ENCODE measurements at places on chromosomes 12 and 14.

GRCh38 chr12:123621101-123621500, 12.4 kb downstream of the EIF2B1 start:
- no peak for DNase-seq

DNA sequence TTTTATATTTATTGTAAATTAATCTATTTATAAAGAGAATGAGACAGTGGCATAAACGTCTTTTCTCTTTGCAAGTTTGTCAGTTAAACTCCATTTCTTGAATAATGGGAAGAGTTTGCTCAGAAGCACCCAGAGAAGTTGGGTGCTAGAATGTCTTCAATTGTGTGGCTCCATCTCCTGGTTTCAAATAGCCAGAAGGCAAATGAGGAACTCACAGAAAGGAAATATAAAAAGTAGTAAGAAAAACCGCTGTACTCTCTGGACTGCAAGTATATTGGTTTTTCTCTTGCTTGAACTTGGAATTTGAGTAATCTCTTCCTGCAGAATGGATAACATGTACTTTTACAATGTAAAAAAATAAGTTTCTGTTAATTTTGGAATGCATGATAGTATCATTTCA, 217.5 kb downstream of the DPY19L2 start:
- no peak for DNase-seq

- DNase-seq: no peak
Observed at GRCh38 chr12:124286414-124286813, 8.5 kb upstream of the RFLNA start.

GRCh38 chr12:27221625-27222387, 22.3 kb upstream of the STK38L start:
- no peak for DNase-seq

GRCh38 chr12:32240162-32240561, 133.5 kb downstream of the BICD1 start:
- DNase-seq: no peak

DNA sequence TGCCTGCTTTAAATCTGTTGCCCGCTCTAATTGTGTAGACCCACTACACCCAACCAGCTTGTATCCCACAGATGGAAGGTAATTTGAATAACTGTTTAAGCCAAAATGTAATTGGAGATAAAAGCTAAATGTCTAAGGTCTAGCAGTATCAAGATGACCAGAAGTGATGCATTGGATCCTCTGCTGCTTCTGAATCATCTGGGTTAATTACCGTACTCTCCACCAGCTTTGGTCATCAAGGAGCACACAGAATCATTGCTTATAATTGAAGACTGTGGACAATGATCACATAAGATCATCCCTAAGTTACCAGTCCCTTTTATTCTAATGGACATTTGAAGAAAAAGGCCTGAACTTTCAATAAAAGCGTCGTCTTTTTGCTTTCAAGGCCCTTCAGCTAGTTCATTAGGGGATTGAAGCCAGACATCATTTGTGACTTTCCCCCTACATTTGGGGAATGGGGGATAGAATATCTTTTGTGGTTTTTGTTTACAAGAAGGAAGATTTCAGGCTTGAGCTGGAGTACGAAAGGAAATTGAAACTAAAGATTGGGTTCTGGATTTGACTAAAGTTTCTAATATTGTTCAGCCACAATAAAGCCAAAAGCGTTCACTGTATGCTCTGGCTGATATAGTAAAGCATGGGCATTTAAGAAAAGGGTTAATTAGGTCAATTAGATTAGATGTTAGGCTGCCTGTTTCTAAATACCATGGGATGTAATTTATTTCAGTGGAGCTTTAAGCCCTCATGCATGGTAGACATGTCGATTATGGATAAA, 123.2 kb downstream of the CHST11 start:
- no peak for DNase-seq

DNA sequence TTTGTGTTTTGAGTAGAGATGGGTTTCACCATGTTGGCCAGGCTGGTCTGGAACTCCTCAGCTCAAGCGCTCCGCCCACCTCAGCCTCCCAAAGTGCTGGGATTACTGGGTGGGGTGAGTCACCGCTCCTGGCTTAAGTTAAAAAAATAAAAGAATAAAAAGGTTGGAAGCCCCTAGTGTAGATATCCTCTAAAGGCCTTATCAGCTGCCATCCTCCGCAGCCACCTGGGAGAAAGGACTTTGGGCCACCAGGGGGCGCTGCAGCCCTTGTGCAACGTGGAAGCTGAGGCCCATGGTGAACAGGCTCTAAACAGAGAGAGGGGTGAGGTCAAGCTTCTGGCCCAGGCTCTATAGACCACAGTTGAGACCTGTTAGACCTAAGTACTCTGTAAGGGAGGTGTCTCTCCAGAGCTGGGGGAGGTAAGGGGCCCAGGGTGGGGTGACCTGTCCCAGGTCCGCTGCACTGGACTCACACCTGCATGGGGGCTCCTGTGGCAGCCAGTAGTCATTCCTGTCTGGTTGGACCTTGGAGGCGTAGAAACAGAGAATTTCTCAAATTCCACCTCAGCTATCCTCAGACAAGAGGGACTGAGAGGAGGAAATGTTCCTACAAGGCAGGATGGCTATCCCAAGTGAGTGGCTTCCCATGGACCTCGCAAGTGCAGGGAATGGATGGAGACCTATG, 14.0 kb upstream of the RACGAP1 start:
- peak; percentile 24 for DNase-seq

Measured in NCI-H2107 (cell line).